MCF 10A (cell line): ENCODE measurements at places on chromosomes 4 and X. TPM values are rescaled to one million over a fixed set of nuclear protein-coding genes. Genes with fewer than 3 reads are reported as not detected.

DNA sequence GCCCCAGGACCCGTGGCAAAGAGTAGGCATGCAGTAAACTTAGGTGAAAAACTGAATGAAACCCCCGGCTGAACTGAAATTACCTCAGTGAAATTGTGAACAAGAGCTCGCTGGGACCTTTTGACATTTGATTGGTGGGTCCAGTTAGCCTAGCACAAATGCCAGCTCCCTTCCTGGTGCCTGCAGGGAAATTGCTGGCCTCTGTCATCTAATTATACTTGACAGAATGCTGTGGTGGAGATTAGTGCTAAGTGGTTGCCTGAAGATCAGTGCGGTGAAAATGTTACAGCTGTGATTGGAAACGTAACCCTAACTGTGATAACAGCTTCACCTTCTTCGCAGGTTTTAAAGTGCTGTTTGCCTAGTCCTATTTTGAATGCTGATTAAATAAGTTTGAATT, 43.0 kb downstream of the ADD1 start:
- no peak overlapping the region for H3K27ac ChIP-seq
- H3K27me3 ChIP-seq, result no peaks in the 10 kb centered on the region

DNA sequence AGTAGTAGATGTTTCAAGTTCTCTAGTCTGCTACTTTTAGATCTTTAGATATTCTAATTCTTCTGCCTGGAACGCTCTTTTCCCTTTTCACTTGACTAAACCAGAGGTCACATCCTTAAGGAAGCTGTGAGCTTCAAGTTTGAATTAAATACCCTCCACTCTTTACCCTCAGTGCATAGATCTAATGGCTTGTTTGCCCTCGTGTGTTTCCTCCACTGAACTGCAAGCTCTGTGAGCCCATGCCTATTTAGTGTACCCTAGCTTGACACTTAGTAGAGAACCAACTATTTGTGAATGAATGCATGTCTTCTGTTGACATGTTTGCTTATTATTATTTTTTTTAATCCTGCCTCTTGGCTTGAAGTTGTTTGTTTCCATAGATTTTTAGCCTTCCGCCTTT, 138.3 kb downstream of the PDE5A start:
- no peak overlapping the region for H3K4me3 ChIP-seq
- no peaks in the 10 kb centered on the region for H3K4me1 ChIP-seq
- DNase-seq, result peak; percentile 7
- H3K27ac ChIP-seq, result no peak overlapping the region
- H3K27me3 ChIP-seq, result no peaks in the 10 kb centered on the region

- H3K36me3 ChIP-seq, result no peaks in the 10 kb centered on the region
- DNase-seq, result no peak
- H3K4me1 ChIP-seq, result no peaks in the 10 kb centered on the region
- H3K27ac ChIP-seq, result no peak overlapping the region
- H3K27me3 ChIP-seq, result no peaks in the 10 kb centered on the region
Observed at GRCh38 chr4:187826725-187827124, 168.8 kb upstream of the ZFP42 start.

- H3K4me3 ChIP-seq, result no peak overlapping the region
- DNase-seq, result peak; percentile 55
- no peaks in the 10 kb centered on the region for H3K4me1 ChIP-seq
- peaks cover 26% of the 10 kb centered on the region for H3K27me3 ChIP-seq
- no peak overlapping the region for H3K27ac ChIP-seq
- H3K36me3 ChIP-seq, result no peaks in the 10 kb centered on the region
Observed at GRCh38 chrX:31279359-31279758, 207.5 kb upstream of the FTHL17 start.

GRCh38 chr4:53376900-53377299, 541 bp upstream of the FIP1L1 start:
- H3K4me1 ChIP-seq, result peaks cover 17% of the 10 kb centered on the region
- H3K27ac ChIP-seq, result peak overlapping the region; percentile 94
- peaks cover 9% of the 10 kb centered on the region for H3K36me3 ChIP-seq
- no peaks in the 10 kb centered on the region for H3K27me3 ChIP-seq
- DNase-seq, result no peak

- no peaks in the 10 kb centered on the region for H3K27me3 ChIP-seq
- H3K4me1 ChIP-seq, result peaks cover 20% of the 10 kb centered on the region
- H3K36me3 ChIP-seq, result peaks cover 11% of the 10 kb centered on the region
- H3K27ac ChIP-seq, result no peak overlapping the region
Observed at GRCh38 chr4:145503486-145504072, 21.9 kb downstream of the SMAD1 start.

- peak; percentile 44 for DNase-seq
- peak overlapping the region; percentile 64 for H3K4me3 ChIP-seq
- H3K4me1 ChIP-seq, result peaks cover 25% of the 10 kb centered on the region
- H3K36me3 ChIP-seq, result no peaks in the 10 kb centered on the region
- no peaks in the 10 kb centered on the region for H3K27me3 ChIP-seq
Observed at GRCh38 chr4:139658185-139658584, 7.4 kb upstream of the MGST2 start.

DNA sequence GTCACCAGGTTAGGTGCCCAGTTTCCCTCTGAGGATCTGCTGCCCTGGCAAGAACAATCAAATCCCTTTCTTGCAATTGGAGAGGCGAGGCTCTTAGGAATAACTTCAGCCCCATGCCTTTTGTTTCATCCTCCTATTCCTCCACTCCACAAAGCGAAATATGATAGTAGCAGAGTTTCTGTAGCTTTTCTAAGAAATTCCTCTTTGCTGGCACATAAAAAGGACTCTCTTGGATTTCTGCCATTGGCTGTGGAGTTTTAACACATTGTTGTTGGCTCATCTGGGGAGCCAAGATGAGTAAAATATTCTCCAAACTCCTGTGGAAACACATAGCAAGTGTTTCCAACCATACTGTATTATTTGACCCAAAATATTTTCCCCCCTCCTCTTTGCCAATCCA, 11.0 kb upstream of the ADGRG2 start:
- H3K36me3 ChIP-seq, result no peaks in the 10 kb centered on the region
- H3K27ac ChIP-seq, result no peak overlapping the region
- DNase-seq, result no peak
- no peaks in the 10 kb centered on the region for H3K27me3 ChIP-seq

- H3K4me1 ChIP-seq, result peaks cover 7% of the 10 kb centered on the region
- peaks cover 17% of the 10 kb centered on the region for H3K36me3 ChIP-seq
- no peak overlapping the region for H3K4me3 ChIP-seq
- no peaks in the 10 kb centered on the region for H3K27me3 ChIP-seq
Observed at GRCh38 chrX:23779025-23779424, 3.9 kb upstream of the SAT1 start.

Gene SGCB
- total RNA-seq, result 27.0 and 28.2 TPM in 2 replicates

Gene KCNIP4
- total RNA-seq, result 0.91 and 4.6 TPM in 2 replicates

Gene CLDN34
- not detected in 2 replicates for total RNA-seq

Gene SHROOM3
- 15.7 and 20.7 TPM in 2 replicates for total RNA-seq
